Stimulated activated naive CD8-positive, alpha-beta T cell treated with anti-CD3 and anti-CD28 coated beads, Interleukin-15, amount 100 ng/mL, for 72 hours (primary cell): ENCODE measurements at places on chromosomes 7 and 10.
A peak's percentile ranks its signal among the peaks of the same experiment; 100 is the strongest.

GRCh38 chr10:123464430-123465323 lies 201.5 kb upstream of the GPR26 start:
- DNase-seq: no peak

DNA sequence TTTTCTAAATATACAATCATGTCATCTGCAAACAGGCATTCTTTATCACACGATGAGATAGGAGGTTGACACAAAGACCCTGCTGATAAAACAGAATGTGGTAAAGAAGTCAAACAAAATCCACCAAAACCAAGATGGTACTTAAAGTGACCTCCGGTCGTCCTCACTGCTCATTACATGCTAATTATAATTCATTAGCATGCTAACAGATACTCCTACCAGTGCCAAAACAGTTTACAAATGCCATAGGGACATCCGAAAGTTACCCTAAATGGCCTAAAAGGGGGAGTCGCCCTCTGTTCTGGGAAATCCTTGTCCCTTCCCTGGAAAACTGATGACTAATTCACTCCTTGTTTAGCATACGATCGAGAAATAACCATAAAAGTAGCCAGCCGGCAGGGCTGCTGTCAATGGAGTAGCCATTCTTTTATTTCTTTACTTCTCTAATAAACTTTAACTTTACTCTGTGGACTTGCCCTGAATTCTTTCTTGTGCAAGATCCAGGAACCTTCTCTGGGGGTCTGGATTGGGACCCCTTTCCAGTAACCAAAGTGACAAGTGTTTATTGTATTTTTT lies 126.6 kb downstream of the CCDC71L start:
- no peak for DNase-seq

DNA sequence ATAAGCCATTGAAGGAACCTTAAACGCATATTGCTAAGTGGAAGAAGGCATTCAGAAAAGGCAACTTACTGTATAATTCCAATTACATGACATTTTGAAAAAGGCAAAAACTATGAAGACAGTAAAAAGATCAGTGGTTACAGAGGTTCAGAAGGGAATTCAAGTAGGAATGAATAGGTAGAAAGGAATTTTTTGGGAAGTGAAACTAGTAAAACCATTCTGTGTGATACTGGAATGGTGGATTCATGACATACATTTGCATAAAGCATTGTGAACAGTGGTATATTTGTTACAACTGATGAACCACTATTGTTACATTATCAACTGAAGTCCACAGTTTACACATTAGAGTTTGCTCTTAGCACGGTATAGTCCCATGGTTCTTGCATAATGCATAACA lies 114.2 kb upstream of the GPR22 start:
- no peak for DNase-seq

DNA sequence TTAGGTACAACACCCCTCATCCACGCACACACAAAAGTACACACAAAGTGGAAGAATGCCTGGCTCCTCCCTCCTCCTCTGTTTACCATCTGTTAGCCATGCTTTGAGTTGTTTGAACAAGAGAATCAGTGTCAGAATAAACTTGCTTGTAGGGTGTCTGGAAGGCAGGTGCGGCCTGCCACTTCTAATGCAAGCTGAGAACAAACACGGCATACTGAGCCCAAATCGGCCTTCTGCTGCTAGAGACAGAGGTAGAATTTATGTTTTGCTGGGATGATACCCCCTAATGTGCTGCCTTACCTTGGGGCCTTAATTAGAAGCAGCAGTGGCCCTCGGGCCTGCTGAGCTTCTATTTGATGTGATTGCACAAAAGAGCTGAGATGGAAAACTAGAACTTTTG lies 24.9 kb upstream of the FAM180A start:
- DNase-seq: no peak

DNA sequence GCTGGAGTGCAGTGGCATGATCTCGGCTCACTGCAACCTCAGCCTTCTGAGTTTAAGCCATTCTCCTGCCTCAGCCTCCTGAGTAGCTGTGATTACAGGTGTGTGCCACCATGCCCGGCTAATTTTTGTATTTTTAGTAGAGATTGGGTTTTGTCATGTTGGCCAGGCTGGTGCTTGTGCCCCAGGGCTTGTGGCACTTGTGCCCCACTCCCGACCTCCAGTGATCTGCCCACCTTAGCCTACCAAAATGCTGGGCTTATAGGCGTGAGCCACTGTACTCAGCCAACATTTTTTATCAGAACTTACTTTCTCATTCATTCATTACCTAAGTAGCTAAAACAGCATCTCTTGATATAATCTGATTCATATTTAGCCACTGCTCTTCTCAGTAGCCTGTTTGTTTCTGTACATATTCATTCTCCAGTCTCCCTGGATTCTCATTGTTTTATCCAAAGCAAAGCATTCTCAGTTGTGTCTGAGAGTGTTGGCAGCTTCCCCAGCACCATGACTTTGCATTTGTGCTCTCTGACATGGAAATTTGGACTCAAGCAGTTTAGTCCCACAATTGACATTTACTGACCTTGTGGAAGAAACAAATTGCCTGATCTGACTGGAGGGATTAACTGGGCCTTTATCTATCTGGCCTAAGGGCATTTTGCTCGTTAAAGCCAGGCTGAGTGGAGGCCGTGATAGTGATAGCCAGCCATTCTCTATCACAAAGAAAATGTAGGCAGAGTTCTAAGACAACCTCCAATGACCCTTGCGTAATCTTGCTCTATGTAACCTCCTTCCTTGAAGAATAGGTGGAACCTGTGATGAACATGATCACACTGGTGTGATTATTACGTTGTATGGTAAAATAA lies 44.9 kb downstream of the AKR1B15 start:
- no peak for DNase-seq

- DNase-seq: no peak
Observed at GRCh38 chr10:133532871-133533270, 5.7 kb downstream of the CYP2E1 start.

GRCh38 chr10:85624511-85624910 lies 742.1 kb downstream of the GRID1 start:
- no peak for DNase-seq

- DNase-seq: no peak
Observed at GRCh38 chr7:93622036-93623033, 47.8 kb upstream of the CALCR start.

DNA sequence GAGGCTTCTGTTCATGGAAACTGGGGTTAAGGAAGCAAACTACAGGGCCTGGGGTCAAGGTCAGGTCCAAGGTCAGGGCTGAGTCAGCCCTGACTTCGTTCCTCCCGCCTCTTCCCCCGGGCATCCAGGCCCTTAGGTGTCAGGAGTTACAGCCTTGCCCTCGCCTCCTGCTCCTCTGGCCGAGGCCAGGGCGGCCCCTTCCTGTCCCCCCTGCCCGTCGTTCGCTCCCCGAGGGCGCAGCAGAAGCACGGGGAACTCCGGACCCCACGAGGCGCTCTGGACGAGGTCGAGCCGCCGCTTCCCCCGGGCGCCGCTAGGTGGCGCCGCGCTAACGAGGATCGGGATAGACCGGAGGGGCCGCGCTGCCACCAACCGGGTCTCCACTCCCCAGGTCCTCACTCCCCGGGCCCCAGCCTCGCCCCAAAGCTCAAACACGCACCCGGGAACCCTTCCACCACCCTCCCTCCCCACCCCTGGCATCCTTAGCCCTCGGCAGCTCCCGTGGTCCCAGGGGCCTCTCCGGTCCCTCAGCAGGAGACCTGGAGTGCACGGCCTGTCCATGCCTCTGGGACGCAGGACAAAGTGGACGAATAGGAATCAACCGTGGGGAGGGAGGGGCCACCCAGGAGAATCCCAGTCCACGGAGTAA lies 59.2 kb upstream of the MYL10 start:
- peak; percentile 85 for DNase-seq

DNA sequence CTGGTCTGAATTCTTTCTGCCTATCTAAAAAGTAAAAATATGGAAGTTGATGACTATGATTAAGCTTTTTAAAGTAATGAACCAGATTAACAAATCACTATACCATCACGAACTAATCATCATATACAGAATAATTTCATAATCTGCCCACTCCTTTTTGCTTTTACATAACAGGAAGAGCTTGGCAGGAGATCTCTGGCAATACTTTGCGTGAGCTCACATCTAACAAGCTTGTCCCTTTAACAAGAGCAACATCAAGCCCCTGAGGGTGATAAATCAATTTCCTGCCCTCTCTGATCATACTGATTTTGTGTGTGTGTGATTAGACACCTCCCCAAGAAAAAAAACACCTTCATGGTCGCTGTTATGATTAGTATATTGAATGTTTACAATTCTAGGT lies 143.5 kb upstream of the ASAH2 start:
- no peak for DNase-seq

- no peak for DNase-seq
Observed at GRCh38 chr10:90041585-90041984, 340.2 kb downstream of the KIF20B start.

DNA sequence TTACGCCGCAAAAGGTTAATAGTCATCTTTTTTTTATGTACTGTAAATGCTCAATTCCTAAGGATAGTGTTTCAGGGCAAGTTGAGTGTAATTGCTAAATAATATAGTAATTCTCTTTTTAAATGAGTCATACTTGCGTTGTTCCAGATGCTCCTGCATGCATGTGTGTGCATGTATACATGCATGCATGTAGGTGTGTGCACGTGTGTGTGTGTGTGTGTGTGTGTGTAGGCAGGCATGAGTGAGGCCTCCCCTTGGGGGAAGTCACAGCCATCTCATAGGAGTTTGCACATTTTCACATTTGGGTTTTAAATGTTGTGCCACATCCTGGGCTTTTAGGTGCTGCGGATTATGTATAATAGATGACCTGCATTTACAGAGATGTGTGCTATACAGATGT lies 1095.8 kb downstream of the KCNMA1 start:
- no peak for DNase-seq

DNA sequence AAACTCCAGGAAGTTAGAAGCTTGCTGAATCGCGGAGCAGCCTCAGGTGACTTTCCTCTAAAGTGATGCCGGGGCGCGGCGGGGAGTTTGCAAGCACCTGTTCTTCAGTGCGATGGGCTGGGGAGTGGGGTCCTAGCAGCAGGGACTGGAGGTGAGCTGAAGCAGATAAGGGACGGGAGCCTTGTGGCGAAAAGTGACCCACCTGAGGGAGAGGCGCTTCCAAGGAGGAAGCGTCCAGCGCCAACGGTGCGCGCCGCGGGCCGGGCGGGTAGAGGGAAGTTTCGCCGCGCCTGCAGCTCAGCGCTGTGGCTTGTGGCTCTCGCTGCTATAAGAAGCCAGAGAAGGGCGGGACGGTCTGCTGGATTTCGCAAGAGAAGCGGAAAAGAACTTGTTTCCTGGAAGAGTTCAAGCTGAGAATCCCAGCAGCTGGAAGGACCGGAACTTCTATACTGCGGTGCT lies at the start of gene STEAP4:
Gene STEAP4, minus strand, starts transcription at position 305 of the 459 bp plus-strand sequence. CDS start 22,625 bp downstream, outside the sequence.
- no peak for DNase-seq

DNA sequence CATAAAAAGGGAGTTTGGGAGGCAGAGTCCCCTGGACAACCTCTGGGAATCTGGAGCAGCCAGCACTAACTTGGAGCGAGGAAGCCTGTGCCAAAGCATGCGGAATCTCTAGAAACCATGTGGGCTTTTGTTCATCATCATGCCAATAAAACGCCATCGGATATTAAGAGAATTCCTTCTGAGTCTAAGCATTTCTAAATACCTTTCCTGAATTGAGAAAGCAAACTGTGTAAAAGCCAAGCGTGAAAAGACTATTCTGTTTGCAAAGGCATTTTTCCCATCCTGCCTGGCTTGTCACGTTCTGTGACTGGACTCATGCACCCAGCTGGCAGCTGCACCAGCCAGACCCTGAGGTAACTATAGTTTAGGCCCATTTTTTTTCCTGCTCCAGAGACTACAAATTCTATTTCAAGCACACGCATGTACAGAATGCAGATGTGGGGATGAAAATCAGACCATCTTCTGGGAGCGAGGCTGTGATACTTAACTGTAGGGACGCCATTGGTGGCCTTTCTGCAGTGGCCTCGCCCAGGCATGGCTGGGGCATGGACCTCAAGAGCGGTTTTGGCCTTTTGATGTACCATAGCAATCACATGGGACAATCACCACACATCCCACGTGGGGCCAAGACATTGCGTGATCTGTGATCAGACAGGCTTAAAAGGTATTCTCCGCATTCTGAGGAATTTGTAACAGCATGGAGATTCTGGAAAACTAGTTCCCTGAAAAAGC lies 218.9 kb downstream of the KIAA1217 start:
- DNase-seq: no peak

DNA sequence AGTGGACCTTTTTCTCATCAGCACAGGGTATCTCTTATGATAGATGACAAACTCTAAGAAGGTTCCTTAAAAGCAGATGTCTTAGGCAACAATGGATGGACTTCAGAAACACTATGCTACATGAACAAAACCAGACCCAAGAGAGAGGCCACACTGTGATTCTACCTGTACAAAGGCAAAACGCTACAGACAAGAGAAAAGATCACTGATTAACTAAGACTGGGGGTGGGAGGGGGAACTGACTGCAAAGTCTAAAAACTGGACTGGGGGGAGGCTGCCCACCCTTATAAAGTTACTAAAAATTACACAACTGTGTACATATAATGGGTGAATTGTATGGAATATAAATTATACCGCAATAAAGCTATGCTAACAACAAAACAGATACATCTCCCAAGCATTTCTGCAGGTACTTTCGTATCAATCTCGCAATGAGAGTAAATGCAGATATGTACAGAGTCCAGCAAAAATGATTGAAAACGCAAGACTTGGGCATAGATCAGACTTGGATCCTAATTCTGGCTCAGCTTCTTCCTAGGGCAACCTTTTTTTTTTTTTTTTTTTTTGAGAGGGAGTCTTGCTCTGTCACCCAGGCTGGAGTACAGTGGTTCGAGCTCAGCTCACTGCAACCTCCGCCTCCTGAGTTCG lies 179.7 kb downstream of the FAM107B start:
- no peak for DNase-seq

GRCh38 chr7:73397521-73398281 lies 35.9 kb upstream of the FZD9 start:
- no peak for DNase-seq

- DNase-seq: no peak
Observed at GRCh38 chr10:52436664-52437063, 122.6 kb downstream of the DKK1 start.

DNA sequence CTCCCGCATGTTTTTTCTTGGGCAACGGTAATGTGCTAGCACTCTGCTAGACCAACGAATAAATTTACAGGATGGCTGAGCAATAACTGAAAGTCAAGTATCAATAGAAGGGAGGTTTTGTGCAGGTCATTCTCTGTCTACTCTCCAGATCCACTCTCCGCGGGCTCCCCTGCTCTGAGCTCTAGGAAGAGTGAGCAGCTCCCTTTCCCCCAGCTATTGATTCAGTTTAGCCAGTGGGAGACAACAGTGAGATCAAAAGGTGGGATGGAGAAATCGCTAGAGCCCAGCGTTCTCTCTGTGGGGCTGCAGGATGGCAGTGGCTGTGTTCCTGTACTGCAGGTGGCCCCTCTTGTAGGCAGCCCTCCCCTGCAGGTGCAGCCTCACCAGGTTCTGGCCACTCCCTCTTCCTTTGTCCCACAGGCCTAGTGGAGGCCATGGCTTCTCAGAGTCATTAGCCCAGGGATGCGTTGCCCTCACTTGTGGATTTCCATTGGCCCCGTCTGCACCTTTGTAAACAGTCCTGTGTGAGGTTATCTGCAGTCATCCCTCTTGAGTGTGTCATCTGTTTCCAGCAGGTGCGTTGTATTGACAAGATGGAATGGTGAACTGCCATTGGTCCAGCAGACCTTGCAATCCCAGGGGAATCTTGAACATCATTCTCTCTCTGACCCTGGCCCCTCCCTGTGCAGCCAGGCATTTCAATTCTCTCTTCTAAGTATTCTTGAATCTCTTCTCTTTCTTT lies 11.1 kb downstream of the MSRB2 start:
- DNase-seq: no peak
